T-helper 1 cell treated with Interleukin-12 subunit alpha and Interleukin-12 subunit beta and Interleukin-4 antibody, amounts not matched to agents 30 ng/mL and 1 ng/mL, for 36 hours (primary cell): ENCODE measurements at places on chromosomes 2 and 18. TPM values are rescaled to one million over a fixed set of nuclear protein-coding genes. Genes with fewer than 3 reads are reported as not detected.

The CABYR gene
- 0.74 and 1.2 TPM in 2 replicates for total RNA-seq

The SPP2 gene
- total RNA-seq: not detected in 2 replicates

The CBLN2 gene
- total RNA-seq: not detected in 2 replicates

The RNF149 gene
- 113 and 117 TPM in 2 replicates for total RNA-seq

The CHST9 gene
- total RNA-seq: not detected in 2 replicates

The LINC00305 gene
- total RNA-seq: not detected in 2 replicates

The TMEM127 gene
- total RNA-seq: 42.8 and 43.1 TPM in 2 replicates

The HOXD4 gene
- total RNA-seq: not detected in 2 replicates

The CCBE1 gene
- total RNA-seq: not detected in 2 replicates

The CCDC121 gene
- 1.0 and 2.2 TPM in 2 replicates for total RNA-seq

The MAP3K19 gene
- not detected in 2 replicates for total RNA-seq

The NCKAP5 gene
- not detected in 2 replicates for total RNA-seq

The CCDC148 gene
- not detected in 2 replicates for total RNA-seq

The PAIP2B gene
- total RNA-seq: 0.66 and 0.74 TPM in 2 replicates

The ARHGAP15 gene
- total RNA-seq: 178 and 182 TPM in 2 replicates

The RTTN gene
- 23.2 and 26.4 TPM in 2 replicates for total RNA-seq

The CFAP65 gene
- total RNA-seq: not detected in 2 replicates

The MSTN gene
- total RNA-seq: 0.07 TPM in 1 of 2 replicates, not detected in the other

The RNF152 gene
- total RNA-seq: 0.05 and 0.10 TPM in 2 replicates

The ZNF142 gene
- 57.0 and 59.0 TPM in 2 replicates for total RNA-seq

The CIB4 gene
- not detected in 2 replicates for total RNA-seq

The KLHL41 gene
- not detected in 2 replicates for total RNA-seq

The INHA gene
- total RNA-seq: not detected in 2 replicates

The DTNB gene
- total RNA-seq: 28.9 and 31.5 TPM in 2 replicates

The ANKRD30B gene
- total RNA-seq: not detected in 2 replicates

The MAPK4 gene
- not detected in 2 replicates for total RNA-seq

The SERPINB11 gene
- total RNA-seq: not detected in 2 replicates

The KCNJ3 gene
- total RNA-seq: not detected in 2 replicates

The TNFAIP6 gene
- total RNA-seq: not detected in 2 replicates

The IL36RN gene
- total RNA-seq: not detected in 2 replicates

The UGT1A10 gene
- total RNA-seq: not detected in 2 replicates

The ALPI gene
- total RNA-seq: not detected in 2 replicates

The NCK2 gene
- 68.3 and 74.3 TPM in 2 replicates for total RNA-seq

The WDSUB1 gene
- total RNA-seq: 4.6 and 5.3 TPM in 2 replicates

The PAX3 gene
- total RNA-seq: not detected in 2 replicates

The DLGAP1 gene
- total RNA-seq: 0.44 and 0.86 TPM in 2 replicates

The RAPH1 gene
- total RNA-seq: 2.4 and 2.8 TPM in 2 replicates

The CYB5A gene
- total RNA-seq: 34.3 and 37.8 TPM in 2 replicates

The MAL gene
- 791 and 797 TPM in 2 replicates for total RNA-seq

The SLC23A3 gene
- total RNA-seq: 1.8 and 2.5 TPM in 2 replicates

The FEV gene
- not detected in 2 replicates for total RNA-seq

The CDH2 gene
- 0.27 and 0.61 TPM in 2 replicates for total RNA-seq

The ABCB11 gene
- total RNA-seq: 0.05 TPM in 1 of 2 replicates, not detected in the other

The MROH2A gene
- total RNA-seq: not detected in 2 replicates

The COL6A3 gene
- 1.4 and 1.5 TPM in 2 replicates for total RNA-seq

The CD207 gene
- not detected in 2 replicates for total RNA-seq

The NEU4 gene
- total RNA-seq: 0.29 TPM in 1 of 2 replicates, not detected in the other

The SKOR2 gene
- total RNA-seq: not detected in 2 replicates

The ZNF396 gene
- total RNA-seq: 0.54 and 0.66 TPM in 2 replicates

The HOXD9 gene
- total RNA-seq: not detected in 2 replicates

The SLC4A3 gene
- not detected in 2 replicates for total RNA-seq

The IL1RL1 gene
- total RNA-seq: 16.0 and 16.2 TPM in 2 replicates

The DLX2 gene
- not detected in 2 replicates for total RNA-seq

The RGPD8 gene
- 8.4 and 9.9 TPM in 2 replicates for total RNA-seq

The TEKT4 gene
- 0.39 and 0.64 TPM in 2 replicates for total RNA-seq

The TLX2 gene
- 1.2 and 1.6 TPM in 2 replicates for total RNA-seq
